Kidney (tissue), 22 donors: ENCODE measurements at places on chromosomes 2 and 18. TPM values are rescaled to one million over a fixed set of nuclear protein-coding genes. Genes with fewer than 3 reads are reported as not detected.

- no peak for DNase-seq
These were observed 42.9 kb downstream of the CDCA7 start for GRCh38 chr2:173397539-173397938.

- peak; percentile 41 for DNase-seq
These were observed 748 bp upstream of the ZNF804A start for GRCh38 chr2:184597571-184597991.

DNA sequence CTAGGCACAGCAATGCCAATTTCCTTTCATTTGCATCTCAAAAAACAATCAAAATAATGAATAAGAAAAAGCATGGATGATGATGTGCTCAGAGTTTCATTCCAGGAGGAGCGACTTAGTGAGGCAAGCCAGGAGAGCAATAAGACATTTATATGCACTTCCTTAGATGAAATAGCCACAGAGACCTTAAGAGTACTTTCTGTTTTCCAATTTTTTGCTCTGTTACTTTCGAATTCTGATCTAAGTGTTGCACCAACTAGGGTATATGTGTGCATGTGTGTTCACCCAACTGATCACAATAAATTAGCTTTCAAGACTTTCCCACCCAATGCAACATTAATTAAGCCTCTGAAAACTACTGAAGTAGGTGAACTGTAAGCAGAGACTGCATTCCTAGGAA is 709 bp downstream of the RAB27B start:
- DNase-seq, result no peak

GRCh38 chr2:70828914-70829824 is 6.4 kb downstream of the CD207 start:
- no peak for DNase-seq

The ABCG5 gene
- polyA plus RNA-seq, result not detected
